GM12878 (cell line): ENCODE measurements at places on chromosomes 16 and 17.

DNA sequence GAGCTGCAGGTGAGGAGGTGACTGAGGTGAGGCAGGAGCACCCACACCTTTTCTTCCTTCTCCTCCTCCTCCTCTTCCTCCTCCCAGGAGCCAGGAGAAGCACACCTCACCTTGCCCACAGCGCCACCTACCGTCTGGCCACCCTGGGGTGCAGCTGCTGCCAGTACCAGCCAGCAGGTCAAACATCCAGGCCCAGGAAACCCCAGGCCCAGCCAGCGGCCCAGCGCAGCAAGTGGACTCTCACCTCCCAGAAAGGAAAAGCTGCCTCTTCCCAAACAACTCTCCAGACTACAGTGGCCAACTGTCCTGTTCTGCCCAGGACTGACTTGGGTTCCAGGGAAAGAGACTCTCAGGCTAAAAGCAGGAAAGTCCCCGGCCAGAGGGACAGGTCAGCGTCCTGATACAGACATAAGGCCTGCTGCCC lies 22.7 kb downstream of the PEMT start:
- DNase-seq: no peak

DNA sequence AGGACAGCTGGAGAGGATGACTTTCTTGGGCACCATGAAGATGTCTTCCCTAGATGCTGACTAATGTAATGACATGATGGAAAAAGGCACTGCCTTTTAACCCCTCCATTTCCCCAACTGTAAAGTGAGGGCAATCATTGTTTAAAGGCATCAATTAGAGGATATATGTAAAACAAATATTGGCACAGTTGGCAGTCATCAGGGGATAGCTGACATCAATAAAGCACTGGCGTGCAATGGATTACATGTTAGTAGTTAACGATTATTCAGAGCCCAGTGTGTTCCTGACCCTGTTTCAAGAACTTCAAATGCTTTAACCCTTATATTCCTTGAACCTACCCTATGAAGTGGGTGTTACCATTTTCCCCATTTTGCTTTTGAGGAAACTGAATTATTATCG lies 100.7 kb downstream of the TMEM114 start:
- DNase-seq: no peak

DNA sequence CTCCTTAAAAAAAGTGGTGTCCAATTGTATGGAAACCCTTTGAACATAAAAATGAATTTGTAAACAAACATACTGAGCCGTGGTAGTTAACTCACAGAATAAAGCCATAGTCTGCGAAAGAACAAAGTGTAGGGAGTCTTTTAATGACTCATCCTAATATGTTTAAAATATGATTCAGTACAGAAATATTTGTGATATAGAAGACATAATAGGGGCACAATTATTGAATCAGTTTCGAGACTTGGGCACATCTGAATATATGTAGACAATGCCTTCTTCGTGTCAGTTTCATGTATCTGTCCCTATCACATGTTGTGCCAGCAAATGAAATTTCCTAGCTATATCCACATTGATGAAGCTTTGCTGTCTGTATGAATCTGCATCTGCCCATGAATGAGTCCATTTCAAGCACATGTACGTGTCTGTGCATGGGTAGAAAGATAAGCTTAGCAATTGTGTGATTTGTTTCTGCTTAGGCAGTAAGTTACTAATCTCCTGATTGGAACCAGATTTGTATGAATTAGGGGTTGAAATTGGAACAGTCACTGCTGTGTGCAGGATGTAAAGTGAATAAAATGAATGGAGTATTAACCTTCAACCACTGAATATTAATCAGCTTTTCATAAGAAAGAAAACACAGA lies 112.5 kb upstream of the SOX9 start:
- DNase-seq: no peak

DNA sequence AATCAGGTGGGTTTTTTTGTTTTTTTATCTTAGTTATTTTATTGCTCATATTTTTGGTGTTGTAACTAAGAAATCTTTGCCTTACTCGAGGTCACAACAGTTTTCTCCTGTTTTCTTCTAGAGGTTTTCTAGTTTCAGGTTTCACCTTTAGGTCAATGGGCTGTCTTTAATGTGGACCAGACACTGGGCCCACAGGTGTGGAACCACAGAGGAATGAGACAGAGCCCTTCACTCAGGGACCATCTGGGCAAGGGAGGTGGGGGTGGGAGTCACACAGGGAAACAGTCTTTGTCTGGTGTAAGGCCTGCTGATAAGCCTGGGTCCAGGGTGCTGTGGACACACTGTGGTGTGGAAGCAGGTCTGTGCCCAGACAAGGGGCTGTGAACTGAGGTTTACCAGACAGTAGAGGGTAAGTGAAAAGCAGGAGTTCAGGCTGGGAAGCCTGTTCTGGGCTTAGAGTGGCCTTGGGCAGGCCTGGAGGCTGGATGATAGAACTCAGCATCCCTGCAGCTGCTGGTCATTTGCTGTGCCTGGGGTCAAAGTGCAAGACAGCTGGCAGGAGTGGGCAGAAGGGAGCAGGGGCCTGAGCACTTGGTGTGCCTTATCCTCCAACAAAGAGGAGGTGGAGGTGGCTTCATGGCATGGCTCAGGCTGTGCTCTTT lies 75.6 kb downstream of the SPECC1 start:
- no peak for DNase-seq

- no peak for DNase-seq
Measured at GRCh38 chr17:7714721-7715594, 2.6 kb upstream of the DNAH2 start.

DNA sequence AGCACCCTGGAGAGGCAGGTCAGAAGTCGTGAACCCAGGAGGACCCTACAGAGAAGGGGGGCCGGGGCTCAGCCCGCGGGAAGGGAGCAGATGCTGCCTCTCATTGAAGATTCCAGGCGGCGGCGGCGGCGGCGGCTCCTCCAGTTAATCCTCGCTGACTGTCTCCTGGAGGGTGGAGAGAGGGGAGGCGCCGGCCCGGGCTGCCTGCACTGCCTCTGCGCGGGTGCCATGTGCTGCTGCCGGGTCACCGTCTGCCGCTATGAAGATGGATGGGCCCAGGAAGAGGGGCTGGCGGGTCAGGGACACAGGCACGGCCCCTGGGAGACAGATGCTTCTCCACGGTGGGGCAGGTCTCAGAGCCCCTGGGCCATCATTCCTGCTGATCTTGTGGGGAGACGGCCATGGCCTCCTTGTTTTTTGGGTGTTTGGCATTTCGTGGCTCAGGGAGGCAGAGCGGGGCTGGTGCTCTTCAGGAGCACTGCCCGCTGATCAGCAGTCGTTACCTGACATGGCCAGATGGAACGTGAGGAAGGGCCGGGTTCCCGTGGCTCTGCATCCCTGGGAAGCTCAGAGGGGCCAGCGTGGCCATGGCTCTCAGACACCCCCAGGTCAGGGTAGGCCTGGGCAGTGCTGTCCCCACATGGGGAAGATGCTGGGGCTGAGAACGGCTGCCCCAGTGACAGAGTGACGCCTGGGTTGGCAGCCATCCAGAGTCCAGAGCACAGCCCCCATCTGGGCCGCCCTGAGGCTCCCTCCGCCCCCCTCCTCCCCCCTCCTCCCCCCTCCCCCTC lies 36.1 kb downstream of the GINS2 start:
- DNase-seq: no peak

- no peak for DNase-seq
Measured at GRCh38 chr17:49815761-49816281, 27.3 kb downstream of the KAT7 start.

GRCh38 chr16:50889276-50889675 lies 147.4 kb downstream of the CYLD start:
- DNase-seq: no peak

GRCh38 chr17:30921544-30922196 lies at the start of gene ADAP2:
TSS of gene ADAP2 (plus strand) at chr17:30921945. CDS start at chr17:30922015, 70 bp downstream.
- DNase-seq: no peak

- DNase-seq: no peak
Measured at GRCh38 chr17:36204724-36205500, 6.0 kb upstream of the CCL4L2 start.

- no peak for DNase-seq
Measured at GRCh38 chr17:78621720-78622490, 44.7 kb upstream of the DNAH17 start.

DNA sequence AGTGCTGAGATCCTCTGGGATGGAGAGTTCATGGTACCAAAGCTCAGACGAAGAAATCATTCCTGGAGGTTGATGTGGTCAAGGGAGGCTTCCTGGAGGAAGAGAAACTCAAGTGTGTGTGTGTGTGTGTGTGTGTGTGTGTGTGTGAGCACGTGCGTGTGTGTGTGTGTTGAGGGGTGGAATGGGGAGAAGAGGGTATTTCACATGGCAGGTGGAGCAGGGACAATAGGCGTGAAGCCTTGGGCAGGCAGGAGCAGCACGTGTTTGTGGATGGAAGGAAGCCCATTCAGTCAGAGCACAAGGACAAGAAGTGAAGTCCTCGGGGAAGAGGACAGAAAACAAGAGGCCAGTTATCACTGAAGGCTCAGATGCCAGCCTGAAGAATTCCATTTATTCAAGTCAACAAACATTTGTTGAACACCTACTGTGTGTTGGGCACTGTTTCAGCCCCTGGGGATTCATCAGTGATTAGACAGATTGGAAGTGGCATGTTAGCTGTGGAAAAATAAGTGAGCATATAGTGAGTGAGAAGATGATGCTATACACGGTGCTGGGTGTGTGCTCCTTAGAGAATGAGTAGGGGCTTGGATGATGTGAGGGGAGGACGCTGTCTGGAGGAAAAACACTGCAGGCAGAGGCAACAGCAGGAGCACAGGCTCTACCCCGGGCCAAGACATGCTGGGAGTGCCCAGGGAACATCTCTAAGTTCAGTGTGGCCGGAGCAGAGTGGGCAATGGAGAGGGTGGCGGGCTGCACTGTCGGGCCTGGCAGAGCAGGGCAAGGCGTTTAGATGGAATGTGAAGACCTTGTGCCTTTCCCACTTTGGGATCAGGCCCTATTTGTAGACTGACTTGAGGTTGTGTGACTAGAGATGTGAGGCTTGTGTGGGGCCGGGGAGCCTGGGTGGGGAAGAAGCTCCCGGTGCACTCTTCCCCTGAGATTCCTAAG lies 267.1 kb downstream of the CBLN1 start:
- no peak for DNase-seq

GRCh38 chr17:44530896-44531418 lies 26.3 kb upstream of the FZD2 start:
- DNase-seq: no peak

DNA sequence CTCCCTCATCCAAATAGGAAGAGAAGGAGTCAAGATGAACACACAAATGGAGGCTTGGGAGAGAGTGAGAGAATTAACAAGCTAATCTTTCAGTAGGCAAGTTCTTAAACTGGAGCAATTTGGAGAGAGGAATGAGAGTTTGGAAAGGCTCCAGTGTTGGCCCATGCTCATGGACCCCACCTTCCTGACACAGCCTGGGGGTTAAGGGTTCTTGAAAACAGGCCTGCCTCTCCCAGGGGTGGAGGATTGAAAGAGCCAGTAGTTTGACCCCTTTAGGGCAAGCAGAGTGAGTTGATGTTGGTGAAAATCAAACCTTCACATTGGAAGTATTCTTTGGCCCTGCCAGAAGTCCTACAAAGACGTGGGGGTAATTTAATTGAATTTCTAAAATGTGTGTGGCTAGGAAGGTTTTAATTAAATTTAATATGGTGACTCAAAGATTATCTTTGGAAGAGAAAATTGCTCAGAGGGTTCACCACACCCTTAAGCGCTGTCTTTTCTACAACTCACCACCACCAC lies 5.8 kb downstream of the HOXB3 start:
- no peak for DNase-seq

GRCh38 chr17:54736573-54736972 lies 164.1 kb upstream of the TOM1L1 start:
- no peak for DNase-seq

DNA sequence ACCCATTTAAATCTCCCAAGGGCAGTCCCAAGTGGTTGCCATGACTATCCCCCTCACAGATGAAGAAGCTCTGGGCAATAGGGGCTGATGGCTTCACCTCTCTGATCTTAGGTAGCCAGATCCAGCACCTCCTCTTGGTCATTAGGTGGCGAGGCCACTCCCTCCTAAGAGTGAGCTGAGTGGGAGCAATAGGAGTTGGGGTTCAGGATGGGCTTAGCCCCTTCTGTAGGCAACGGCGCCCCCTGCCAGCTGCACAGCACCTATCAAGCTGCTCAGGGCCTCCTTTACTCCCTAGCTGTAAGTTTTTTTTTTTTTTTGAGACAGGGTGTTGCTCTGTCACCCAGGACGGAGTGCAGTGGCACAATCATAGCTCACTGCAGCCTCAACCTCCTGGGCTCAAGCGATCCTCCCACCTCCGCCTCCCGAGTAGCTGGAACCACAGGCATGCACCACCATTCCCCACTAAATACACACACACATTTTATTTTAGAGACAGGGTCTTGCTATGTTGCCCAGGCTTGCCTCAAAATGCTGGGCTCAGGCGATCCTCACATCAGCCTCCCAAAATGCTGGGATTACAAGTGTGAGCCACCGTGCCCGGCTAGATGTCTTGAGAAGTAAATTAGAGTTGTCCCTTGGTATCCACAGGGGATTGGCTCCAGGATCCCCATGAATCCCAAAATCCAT lies 3.5 kb upstream of the RRAD start:
- no peak for DNase-seq
